ENCODE measurements at places on chromosomes 11 and 22.

- DNase-seq = no peak
Observed at GRCh38 chr11:119713359-119714040, 15.5 kb downstream of the NECTIN1 start.

DNA sequence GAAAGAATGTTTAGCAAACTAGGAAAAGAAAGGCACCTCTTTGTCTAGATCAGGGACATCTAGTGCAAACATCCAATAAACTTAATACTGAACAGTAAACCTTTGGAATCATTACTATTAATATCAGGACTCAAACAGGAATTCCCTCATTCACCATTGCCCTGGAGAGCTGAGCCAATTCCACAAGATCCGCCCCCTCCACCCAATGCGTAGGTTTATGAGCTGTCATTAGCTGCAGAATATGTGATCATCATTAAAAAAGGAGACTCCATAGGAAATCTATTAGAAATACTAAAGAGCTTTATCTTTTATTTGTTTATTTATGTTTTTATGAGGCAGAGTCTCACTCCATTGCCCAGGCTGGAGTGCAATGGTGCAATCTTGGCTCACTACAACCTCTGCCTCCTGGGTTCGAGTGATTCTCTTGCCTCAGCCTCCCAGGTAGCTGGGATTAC lies 5.5 kb downstream of the IL17REL start:
- DNase-seq = no peak

- no peak for DNase-seq
Observed at GRCh38 chr22:42560781-42561180, 7.0 kb downstream of the SERHL2 start.

GRCh38 chr11:113345978-113346377 lies 31.6 kb downstream of the TTC12 start:
- DNase-seq = no peak

DNA sequence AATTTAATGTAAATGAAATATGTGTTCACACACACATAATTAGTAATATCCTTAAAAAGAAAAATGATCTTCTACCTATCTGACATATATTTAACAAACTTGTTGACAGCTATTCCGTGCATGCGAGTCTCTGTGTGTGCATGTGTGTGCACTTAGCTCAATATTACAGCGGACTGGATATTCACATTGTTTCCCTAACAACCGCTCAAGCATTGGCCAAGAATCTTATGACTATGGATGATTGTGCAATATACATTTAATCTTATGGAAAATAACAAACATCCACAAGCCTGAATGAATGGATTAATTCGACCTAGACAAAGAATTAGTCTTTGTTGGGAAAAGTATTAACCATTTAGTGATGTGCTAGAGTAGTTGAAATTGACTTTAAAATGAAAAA lies 1078.6 kb downstream of the LRRC4C start:
- no peak for DNase-seq

- DNase-seq = no peak
Observed at GRCh38 chr11:18295316-18295715, 26.6 kb downstream of the HPS5 start.

DNA sequence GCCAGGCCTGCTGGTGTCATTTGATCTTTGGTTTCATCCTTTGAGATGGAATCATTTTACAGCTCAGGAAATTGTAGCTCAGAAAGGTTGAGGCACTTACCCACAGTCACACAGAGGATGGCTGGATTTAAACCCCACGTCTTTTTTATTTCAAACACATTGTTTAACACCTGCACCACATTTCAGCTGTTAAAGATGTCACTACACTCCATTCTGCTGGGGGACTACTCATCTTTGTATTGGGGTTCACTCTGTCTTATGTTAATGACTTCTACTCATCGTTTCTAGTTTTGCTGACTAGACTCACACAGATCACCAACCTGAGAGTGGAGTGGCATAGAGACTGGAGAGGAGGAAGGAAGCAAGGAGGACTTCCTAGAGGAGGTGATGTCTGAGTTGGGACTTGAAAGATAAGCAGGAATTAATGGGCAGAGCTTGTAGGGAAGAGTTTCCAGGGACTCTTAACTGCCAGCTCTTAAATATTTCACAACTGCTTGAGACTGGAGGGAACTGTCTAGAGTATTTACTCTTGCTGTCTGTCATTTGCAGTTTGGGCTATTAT lies 80.0 kb downstream of the TP53I11 start:
- no peak for DNase-seq

GRCh38 chr11:121553806-121554205 lies 101.0 kb upstream of the SORL1-AS1 start:
- DNase-seq = no peak

- DNase-seq = no peak
Observed at GRCh38 chr22:45532235-45532631, 29.6 kb downstream of the FBLN1 start.

DNA sequence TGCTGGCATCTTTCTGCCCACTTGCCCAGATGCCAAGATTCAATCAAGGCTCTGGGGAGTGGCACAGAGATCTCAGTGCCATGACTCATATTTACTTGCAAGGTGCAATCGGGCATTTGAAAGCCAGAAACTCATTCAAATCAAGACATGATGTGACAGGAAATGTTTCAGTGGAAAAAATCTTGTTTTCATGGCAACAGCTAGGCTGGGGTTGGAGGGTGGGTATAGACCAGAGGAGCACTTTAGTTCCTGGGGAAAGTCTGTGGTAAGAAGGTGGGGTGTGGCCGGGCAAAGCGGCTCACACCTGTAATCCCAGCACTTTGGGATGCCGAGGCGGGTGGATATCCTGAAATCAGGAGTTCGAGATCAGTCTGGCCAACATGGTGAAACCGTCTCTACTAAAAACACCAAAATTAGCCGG lies 1.2 kb downstream of the MAJIN start:
- no peak for DNase-seq

- no peak for DNase-seq
Observed at GRCh38 chr22:48819961-48820360, 1007.7 kb downstream of the BRD1 start.

- DNase-seq = no peak
Observed at GRCh38 chr11:59992425-59992824, 24.6 kb upstream of the OOSP4B start.

DNA sequence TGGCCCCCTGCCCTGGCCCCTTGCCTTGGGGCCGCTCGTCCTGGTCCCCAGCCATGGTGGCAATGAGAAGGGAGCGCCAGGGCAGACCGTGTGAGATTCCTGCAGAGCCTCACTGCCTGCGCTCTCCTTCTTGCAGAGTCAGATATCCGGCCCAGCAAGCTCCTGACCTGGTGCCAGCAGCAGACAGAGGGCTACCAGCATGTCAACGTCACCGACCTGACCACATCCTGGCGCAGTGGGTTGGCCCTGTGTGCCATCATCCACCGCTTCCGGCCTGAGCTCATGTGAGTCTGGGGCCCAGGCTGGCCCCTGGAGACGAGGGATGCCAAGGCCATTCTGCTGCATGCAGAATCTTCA lies 114.1 kb downstream of the MICAL2 start:
- peak; percentile 81 for DNase-seq

GRCh38 chr22:38733329-38733723 lies 22.5 kb downstream of the SUN2 start:
- DNase-seq = peak; percentile 25

DNA sequence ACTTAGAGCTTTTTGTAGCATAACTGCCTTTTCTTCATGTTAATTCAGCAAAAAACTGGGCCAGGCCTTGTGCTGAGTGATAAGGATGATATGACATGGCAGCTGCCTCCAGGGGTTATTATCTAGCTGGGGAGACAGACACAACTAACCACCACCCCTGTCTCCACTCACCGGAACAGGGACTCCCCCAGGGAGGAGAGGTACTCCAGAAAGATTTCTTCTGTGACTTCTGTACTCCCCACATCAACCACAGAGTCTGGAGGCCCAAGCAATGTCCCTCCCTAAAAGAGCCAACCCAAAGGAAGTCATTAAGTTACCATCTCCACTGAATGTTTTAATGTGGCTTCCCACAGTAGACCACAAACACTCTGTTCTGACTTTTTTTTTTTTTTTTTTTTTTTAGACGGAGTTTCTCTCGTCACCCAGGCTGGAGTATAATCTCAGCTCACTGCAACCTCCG lies 14.3 kb upstream of the PMM1 start:
- DNase-seq = no peak

GRCh38 chr11:20360650-20361049 lies 2.9 kb upstream of the HTATIP2 start:
- no peak for DNase-seq

GRCh38 chr22:30424534-30425326 lies 838 bp upstream of the MTFP1 start:
- DNase-seq = no peak

GRCh38 chr22:23113067-23113846 lies 28.5 kb downstream of the RSPH14 start:
- DNase-seq = no peak

- DNase-seq = no peak
Observed at GRCh38 chr11:119192111-119192510, 6.8 kb downstream of the NHERF4 start.

DNA sequence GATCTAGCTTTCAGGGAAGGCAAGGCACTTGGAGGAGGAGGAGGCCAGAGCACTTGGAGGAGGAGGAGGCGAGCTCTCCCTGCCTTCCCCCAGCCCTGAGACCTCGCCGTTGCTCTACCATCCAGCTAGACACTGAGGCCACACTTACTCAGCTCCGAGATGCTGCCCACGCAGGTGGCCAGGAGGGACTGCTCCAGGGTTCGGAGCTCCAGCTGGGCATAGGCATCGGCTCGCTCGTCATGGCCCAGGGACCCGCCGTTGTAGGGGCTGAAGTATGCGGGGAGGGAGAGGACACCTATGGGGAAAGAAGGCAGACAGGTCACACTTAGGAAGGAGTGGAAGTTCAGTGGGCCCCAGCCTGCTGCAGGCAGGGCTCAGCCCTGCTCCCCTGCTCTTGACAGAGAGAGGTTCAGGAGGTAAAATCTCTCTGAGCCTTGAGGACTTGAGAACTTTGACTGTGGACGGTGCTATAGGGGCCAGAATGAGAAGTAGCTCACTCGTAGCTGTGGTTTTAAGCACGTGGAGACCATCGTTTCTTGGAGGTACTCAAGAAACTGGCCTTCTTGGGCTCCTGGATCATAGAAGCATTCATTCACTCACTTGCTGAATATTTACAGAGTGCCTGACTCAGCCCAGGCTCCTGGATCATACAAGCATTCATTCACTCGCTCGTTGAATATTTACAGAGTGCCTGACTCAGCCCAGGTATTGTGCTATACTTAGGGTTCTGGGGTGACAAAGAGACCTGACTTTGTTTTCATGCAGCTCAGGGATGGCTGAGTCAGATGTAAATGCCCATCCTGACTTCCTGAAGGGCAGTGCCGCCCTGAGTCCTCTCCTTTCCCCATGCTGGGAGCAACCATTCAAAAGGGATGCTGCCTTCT lies 99.2 kb downstream of the NAT10 start:
- DNase-seq = no peak

DNA sequence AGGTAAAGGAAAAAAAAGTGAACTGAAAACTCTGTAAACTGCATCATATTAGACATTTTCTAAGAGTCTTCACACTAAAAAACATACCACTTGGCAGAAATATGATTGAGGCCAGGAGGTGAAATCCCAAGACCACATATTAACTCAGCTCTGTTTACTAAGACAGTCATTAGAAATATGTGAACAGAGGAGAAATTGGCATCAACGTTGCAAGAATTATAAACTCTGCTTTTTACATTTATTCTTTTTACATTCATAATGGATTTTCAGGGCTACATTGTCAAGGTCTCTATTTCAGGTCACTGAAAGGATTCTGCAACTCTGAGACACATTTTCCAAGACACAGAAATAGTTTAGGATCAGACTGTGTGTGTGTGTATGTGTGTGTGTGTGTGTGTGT lies 1364.0 kb downstream of the LRRC4C start:
- no peak for DNase-seq

DNA sequence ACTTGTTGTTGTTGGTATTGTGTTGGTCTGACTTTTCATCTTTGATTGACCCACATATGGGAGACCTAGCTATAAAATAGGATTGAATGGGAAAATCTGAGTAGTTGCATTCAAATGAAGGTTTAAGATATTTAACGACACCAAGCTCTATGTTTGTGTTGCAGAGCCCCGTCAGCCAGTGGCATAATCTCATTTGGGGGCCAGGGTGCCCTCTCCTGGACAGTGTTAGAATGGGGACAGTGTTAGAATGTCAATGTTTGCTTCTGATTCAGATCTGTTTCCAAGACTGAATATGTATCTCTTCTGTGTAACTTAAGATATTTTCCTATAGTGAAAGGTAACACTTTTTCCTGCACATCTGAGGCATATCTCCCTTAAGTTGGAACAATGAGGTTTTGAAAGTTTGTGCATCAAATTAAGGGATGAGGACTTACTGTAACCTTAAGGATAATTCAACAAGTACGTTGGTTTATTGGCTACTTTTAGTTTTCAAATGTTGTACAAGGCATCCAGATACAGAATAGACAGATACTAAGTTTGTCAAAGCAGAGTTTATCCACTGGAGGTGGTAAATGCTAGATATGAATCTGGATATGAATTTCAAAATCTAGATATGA lies 5.3 kb upstream of the OR52M1 start:
- no peak for DNase-seq

- no peak for DNase-seq
Observed at GRCh38 chr11:66593303-66593635, 284 bp downstream of the CCS start.

- DNase-seq = no peak
Observed at GRCh38 chr11:108235633-108236032, 12.8 kb downstream of the ATM start.

GRCh38 chr11:134345237-134345550 lies 13.4 kb downstream of the GLB1L2 start:
- DNase-seq = no peak
